ENCODE measurements at places on chromosomes 2 and 18.

DNA sequence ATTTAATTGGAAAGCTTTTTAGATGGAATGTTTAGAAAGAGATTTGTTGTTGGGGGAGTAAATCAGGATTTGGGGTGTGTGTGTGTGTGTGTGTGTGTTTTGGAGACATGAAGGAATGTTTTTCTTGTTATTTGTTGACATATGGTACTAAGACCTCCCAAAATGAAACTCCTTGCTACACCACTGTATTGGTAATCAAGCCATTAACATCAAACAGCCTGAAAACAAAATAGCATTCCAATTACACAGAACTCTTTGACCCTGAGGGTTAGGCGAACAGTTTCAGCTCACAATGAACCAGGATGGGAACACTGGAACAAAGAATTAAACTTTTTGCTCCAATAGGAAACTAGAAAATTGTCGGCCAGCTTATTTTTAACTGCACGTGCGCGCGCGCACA, 41.7 kb upstream of the DARS1 start:
- DNase-seq: no peak

DNA sequence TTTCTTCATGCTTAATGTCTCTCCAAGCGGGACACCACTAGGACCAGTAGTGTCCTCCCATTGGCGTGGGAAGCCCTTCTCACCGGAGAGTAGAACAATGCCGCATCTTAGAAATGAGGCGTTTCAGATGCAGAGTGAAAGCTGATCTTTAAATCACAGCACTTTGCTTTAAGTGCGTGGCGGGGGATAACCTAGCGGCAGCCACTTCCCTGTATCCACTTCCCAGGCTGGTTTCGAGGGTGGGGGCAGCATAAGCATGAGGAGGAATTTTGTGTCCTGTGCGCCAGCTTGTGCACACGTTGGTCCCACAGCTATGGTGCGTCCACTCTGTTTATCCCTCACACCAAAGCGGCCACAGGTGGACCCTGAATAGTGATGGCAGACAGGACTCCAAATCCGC, 63.1 kb downstream of the MBP start:
- DNase-seq: no peak

DNA sequence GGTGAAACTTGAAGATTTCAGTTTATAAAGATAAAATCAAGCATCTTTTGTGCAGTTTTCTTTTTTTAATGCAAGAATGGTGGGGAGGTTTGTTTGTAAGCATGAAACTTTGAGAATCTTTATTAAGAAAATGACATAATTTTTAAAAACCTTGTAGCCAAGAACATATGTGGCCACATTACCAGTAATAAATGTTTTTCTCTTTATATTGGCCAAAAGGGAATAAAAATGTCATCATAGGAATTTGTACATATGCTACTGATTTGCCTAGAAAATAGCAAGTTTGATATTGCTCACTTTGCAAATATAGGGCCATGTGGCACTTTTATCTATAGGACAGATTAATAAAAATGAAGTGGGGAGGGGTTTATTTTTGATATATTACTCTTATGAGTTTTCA, 25.6 kb downstream of the METTL21A start:
- DNase-seq: no peak

GRCh38 chr18:54689319-54689718, 98.3 kb downstream of the DYNAP start:
- DNase-seq: no peak

GRCh38 chr2:238956676-238957075, 108.8 kb downstream of the TWIST2 start:
- DNase-seq: no peak

- no peak for DNase-seq
Measured at GRCh38 chr18:41043876-41044275, 911.2 kb upstream of the PIK3C3 start.

- DNase-seq: no peak
Measured at GRCh38 chr2:69612200-69612599, 31.3 kb downstream of the AAK1 start.

DNA sequence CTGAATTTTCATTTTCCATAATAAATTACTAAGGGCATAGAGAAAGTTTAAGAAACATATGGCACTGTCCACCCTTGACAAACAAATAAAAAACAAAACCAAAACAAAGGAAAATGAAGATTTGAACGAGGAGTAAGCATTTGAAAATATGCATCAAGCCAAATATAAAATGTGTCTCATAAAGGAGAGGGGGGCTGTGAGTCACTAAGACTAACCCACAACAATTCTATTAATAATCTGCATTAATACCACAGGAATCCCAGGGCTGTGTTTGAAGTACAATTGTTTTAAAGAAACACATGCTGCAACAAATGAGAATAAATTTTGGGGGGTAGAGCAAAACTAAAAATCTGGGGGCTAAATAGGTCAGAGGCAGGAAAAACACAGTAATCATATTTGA, 53.8 kb upstream of the STK17B start:
- no peak for DNase-seq

DNA sequence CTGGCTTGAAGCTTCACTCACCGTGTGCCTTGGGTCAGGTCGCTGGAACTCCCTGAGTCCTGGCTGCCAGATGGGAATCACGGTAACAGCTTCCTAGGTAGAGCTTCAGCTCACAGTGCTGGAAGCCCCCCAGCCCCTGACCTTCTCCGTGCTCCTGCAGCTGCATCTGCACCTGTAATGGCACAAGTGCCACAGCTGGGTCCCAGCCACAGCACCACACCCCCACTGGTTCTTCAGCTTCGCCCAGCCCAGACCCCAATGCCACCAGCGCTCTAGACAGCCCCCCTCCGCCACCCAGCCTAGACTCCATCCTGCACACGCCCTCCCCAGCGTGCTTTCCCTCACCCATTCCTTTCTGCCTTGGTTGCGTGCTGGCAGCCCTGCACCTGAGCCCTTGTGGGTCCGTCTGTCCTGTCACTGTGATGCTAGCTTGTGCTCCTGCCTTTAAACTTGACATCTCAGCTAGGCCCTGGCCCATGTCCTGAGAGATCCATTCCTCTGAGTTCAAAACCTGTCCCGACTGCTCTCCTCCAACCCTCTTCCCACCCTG, 7.6 kb upstream of the ESPNL start:
- no peak for DNase-seq

GRCh38 chr18:51006061-51006818, 23.8 kb upstream of the SMAD4 start:
- DNase-seq: no peak

- DNase-seq: no peak
Measured at GRCh38 chr2:217611626-217612127, 391.1 kb downstream of the TNS1 start.

DNA sequence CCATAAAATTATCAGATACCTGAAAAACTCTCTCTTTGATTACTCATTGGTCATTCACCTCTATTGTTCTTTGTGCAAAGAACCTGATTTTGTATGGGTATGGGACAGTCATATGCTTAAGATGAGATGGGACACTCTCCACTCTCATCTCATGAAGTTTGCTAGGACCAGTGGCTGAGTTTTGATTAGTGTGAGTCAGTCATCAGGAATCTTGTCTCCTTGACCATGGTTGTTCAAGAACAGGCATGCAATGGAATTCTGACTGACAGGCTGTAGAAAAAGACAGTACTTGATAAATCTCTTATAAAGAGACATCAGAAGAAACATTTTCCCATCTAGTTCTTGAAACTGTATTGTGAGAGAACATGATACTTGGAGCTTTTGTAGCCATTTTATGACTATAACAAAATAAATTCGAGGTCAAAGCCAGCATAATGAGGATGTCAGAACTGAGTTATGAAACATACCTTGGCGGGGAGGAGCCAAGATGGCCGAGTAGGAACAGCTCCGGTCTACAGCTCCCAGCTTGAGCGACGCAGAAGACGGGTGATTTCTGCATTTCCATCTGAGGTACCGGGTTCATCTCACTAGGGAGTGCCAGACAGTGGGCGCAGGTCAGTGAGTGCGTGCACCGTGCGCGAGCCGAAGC, 367.0 kb downstream of the NR4A2 start:
- no peak for DNase-seq

- no peak for DNase-seq
Measured at GRCh38 chr18:57519668-57520424, 66.7 kb downstream of the FECH start.

DNA sequence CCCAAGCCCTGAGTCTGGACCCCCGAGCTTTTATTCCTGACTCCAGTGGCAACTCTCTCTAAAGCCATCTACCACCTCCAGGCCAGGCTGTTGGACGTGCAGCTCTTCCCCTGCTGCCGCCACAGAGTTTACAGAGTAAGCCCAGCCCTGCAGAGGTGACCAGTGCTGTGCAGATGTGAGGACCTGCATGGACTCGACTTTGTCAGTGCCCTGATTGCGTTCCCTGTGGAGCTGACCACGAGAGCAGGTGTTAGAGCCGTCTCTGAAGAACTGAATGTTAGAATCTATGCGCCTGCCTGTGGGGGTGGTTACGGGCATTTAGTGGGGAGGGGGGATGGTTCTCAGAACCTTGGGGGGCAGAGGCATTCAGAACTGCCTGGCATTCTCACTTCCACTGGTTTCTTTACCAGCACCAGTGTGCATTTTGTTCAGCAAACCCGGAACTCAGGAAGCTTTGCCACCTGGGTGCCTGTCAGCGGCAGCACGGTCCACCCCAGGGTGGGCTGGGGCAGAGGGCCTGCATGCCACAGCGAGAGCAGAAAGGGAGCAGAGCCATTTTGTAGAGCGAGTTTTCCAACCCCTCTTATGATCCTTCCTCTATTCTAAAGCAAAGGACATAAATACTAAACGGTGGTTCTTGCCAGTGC, 137.9 kb downstream of the KLHL29 start:
- no peak for DNase-seq

GRCh38 chr2:186302263-186302662, 183.8 kb upstream of the ZC3H15 start:
- DNase-seq: no peak

DNA sequence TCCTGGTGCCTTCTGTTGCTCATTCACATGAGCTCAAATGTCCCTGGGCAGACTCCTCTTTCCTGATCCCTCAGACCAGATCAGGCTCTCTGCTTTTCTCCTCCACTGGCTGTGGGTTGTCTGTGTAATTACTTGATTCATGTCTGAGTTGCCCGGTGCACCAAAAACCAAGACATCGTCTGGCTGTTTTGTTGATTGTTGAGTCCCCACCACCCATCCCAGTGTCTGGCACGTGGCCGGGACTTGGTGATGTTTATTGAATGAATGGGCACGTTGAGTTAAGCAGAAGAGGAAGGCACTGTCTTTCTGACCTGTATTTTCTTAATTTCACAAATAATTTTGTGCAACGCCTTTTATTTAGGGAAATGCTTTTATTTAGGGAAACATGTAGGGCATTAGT, 499.1 kb upstream of the HS6ST1 start:
- no peak for DNase-seq

DNA sequence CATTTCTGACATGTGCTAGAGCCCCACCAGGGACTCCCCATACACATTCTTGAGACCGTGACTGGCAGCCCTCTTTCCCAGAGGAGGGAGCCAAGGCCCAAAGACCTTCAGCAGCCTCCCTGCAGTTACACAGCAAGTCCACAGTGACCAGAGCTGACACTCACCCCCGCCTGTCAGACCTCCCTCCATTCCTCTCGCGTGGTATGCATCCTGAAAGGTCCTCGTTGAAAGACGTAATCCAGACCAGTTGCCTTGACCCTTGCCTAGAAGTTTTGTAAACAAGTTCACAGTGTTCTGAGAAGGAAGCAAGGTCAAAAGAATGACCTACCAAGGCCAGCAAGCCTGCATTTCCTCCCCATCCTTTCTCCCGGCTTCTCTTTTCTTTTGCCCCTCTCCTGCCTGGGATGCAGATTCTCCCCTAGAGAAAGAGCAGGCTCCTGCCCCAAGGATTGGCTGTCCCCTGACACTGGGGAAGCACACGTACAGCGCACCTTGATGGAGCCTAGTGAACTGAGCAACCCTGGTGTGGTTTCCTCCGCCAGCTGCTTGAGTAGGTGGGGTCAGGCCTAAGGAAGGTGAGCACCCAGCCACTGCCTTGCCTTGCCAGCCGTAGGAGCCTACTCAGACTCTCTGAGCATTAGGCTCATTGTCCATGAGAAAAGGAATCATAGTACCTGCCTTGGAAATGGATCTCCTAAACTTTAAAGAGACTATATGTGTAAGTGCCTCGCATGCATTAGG, 18.3 kb downstream of the TRIB2 start:
- no peak for DNase-seq

GRCh38 chr2:211457325-211457724, 900.9 kb downstream of the CPS1 start:
- DNase-seq: no peak

GRCh38 chr18:24672165-24672941, 211.9 kb downstream of the HRH4 start:
- peak; percentile 41 for DNase-seq

DNA sequence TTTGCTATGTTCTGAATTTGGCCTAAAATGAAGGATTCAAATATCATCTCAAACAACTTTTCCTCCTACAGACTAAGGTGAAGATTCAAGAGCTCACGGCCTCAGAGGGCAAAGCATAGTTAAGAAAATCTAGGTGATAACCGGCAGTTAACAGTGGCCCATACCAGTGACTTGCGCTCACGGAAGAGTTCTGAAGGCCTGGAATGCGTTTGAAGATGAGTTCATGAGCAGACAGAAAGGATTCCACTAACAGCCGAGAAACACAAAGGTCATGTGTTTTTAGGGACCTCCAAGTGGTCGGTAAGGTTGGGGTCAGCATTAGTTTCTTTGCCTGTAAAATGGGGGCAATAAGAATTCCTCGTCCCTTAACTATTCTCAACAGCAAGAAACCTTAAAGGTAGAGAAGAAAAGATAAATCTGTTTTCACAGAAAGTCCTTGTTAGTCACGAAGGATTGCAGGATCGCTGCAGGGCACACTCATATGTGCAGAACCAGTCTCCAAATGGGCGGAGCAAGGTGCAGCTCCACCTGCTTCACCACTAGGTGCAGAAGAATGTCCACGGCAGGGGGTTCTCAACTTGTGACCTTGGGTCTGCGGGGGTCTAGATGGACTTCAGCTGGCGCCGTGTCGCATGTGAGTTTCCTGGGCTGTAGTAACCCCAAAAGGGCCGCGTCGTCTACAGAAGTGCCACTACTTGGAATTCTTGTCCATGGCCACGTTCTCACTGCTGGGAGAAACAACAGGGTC, 708 bp upstream of the RPIA start:
- no peak for DNase-seq

DNA sequence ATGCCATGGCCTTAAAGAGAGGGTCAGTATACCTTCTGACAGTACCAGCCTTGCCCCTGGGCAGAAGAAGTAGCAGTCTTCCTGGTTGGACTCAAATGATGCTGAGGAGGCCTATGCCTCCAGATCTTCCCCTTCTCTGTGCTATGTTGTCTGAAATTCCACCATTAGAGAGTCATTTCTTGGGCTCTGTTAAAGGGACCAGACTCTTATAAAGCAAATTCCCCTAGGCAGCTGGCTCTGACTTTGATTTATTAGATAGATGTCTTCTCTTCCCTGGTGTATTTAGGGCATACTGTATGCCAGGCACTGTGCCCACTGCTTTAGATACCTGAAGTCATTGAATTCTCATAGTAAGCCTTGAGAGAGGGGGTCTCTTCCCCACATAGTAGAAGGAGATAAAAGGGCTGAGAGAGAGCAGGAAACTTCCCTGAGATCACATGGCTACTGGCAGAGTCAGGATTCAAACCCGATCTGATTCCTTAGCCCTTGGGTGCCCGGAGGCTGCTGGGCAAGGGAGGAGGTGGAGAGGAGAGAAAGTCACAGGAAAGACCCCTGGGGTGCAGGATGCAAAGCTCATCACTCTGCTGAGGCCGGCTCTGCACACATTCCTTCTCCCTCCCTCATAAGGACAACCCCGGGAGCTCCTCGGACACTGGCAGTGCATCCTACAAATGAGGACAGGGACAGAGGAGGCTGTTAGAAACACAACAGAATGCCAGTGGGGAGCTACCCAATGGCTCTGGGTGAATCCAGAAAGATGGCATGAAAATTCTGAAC, 23.0 kb downstream of the COPS9 start:
- no peak for DNase-seq

- no peak for DNase-seq
Measured at GRCh38 chr2:9191041-9191481, 15.6 kb upstream of the ASAP2 start.
